ENCODE measurements at places on chromosomes 1 and 21. TPM values are rescaled to one million over a fixed set of nuclear protein-coding genes. Genes with fewer than 3 reads are reported as not detected.

- no peak for DNase-seq
These were observed 4.2 kb upstream of the C1orf159 start for GRCh38 chr1:1120096-1120495.

GRCh38 chr1:112242470-112242869 is 153.5 kb upstream of the CTTNBP2NL start:
- no peak for DNase-seq

GRCh38 chr1:67745875-67746698 is 61.1 kb downstream of the GADD45A start:
- DNase-seq: no peak

GRCh38 chr1:12505231-12505630 is 112.8 kb downstream of the DHRS3 start:
- no peak for DNase-seq

DNA sequence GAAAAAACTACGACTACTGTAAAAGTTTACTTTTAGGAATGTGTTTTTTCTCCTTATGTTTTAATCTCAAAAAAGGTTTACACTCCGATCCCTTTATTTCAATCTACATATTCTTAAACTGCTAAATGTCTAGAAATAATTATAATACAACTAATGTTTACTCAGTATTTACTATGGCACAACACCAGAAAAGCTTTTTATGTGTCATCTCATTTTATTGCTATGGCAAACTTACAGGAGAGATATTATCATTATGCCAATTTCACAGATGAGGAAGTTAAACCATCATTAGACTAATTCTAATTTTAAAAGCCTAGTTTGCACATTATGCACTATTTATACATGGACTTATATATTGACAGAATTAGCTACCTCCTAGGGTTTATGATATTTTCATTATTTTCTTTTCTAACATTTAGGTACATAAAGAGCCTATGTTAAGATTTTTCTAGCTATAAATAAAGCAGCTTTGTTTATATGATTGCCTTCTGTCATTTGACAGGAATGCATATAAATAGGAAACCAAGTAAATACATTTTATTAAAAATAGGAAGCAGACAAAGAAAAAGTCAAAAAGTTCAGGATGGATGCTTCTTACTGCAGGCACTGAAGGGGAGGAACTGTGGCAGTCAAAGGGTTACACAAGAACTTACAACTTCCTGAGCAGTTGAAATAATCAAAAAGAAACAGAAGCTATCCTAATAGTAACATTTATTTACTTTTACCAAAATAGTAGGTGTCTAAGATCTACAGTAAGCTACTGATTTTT is 442.4 kb downstream of the LTN1 start:
- peak; percentile 38 for DNase-seq

- DNase-seq: no peak
These were observed 3.4 kb downstream of the HMGN1 start for GRCh38 chr21:39345440-39345839.

GRCh38 chr1:9150582-9151327 is 21.9 kb upstream of the GPR157 start:
- DNase-seq: no peak

GRCh38 chr21:23977971-23978370 is 1629.3 kb downstream of the MRPL39 start:
- DNase-seq: no peak

Gene HSD3B2
- not detected for total RNA-seq

Gene PPFIA4
- under 0.01 TPM for total RNA-seq

Gene CFHR1
- total RNA-seq: not detected

Data from lung microvascular endothelial cell (primary cell).